Osteocyte (in vitro differentiated cells): ENCODE measurements at places on chromosomes 6 and 20. TPM values are rescaled to one million over a fixed set of nuclear protein-coding genes. Genes with fewer than 3 reads are reported as not detected.
A peak's percentile ranks its signal among the peaks of the same experiment; 100 is the strongest.

The BAG2 gene
- total RNA-seq = 8.8 and 9.1 TPM in 2 replicates

- no peak overlapping the region for H3K27ac ChIP-seq
- peaks cover 4% of the 10 kb centered on the region for H3K4me1 ChIP-seq
- H3K4me3 ChIP-seq = no peak overlapping the region
- H3K36me3 ChIP-seq = peaks cover 2% of the 10 kb centered on the region
Measured at GRCh38 chr6:14464055-14464454, 346.5 kb downstream of the CD83 start.

- peak overlapping the region; percentile 31 for H3K27ac ChIP-seq
- peak; percentile 94 for DNase-seq
- no peak overlapping the region for H3K4me3 ChIP-seq
- H3K4me1 ChIP-seq = peaks cover 58% of the 10 kb centered on the region
Measured at GRCh38 chr20:32524829-32525501, 60.2 kb downstream of the NOL4L start.

The DZANK1 gene
- total RNA-seq = 1.9 and 2.4 TPM in 2 replicates

DNA sequence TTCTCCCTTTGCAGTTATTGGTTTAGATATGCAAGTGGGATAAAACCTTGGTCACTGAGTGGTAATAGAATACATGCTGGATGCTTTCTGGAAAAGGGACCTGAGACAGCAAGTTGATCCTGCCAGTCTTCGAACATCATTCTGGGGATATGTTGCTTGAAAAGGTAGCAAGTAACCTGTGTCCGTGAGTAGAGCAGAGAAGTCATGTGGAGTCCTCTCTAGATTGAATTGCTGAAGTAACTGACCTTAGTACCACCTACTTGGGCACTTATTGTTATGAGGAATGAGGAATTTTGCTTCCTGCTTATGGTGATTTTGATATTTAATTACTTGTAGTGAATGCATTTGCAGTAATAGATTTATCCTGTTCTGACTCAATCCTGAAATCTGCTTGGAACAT lies 367.3 kb upstream of the IMPG1 start:
- H3K27me3 ChIP-seq = no peaks in the 10 kb centered on the region
- no peak for DNase-seq
- H3K4me1 ChIP-seq = no peaks in the 10 kb centered on the region
- no peak overlapping the region for H3K27ac ChIP-seq
- no peak overlapping the region for H3K4me3 ChIP-seq

- H3K27ac ChIP-seq = no peak overlapping the region
- peaks cover 12% of the 10 kb centered on the region for H3K4me1 ChIP-seq
- no peaks in the 10 kb centered on the region for H3K36me3 ChIP-seq
- H3K4me3 ChIP-seq = no peak overlapping the region
- peaks cover 8% of the 10 kb centered on the region for H3K27me3 ChIP-seq
- DNase-seq = no peak
Measured at GRCh38 chr6:107713563-107713962, 110.5 kb downstream of the SCML4 start.

- no peak overlapping the region for H3K27ac ChIP-seq
- no peak for DNase-seq
- H3K36me3 ChIP-seq = peaks cover 3% of the 10 kb centered on the region
- H3K4me3 ChIP-seq = no peak overlapping the region
Measured at GRCh38 chr6:142835787-142836535, 109.0 kb downstream of the HIVEP2 start.

The DDO gene
- not detected in 2 replicates for total RNA-seq

DNA sequence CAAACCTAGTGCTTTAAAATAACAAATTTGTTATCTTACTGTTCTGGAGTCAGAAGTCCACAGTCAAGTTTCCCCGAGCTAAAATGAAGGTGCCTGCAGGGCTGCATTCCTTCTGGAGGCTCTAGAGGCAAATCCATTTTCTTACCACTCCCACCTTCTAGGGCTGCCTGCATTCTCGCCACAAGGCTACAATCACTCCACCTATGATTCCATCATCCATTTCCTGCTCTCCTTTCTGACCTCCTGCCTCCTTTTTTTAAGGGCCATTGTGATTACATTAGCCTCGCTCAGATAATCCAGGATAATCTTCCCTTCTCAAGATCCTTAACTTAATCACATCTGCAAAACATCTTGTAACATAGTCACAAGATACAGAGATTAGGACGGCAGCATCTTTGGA lies 42.4 kb upstream of the SIRT5 start:
- H3K4me1 ChIP-seq = no peaks in the 10 kb centered on the region
- no peak overlapping the region for H3K4me3 ChIP-seq
- no peaks in the 10 kb centered on the region for H3K36me3 ChIP-seq
- H3K27ac ChIP-seq = no peak overlapping the region
- DNase-seq = no peak

The MYLK2 gene
- 0.10 and 0.27 TPM in 2 replicates for total RNA-seq

DNA sequence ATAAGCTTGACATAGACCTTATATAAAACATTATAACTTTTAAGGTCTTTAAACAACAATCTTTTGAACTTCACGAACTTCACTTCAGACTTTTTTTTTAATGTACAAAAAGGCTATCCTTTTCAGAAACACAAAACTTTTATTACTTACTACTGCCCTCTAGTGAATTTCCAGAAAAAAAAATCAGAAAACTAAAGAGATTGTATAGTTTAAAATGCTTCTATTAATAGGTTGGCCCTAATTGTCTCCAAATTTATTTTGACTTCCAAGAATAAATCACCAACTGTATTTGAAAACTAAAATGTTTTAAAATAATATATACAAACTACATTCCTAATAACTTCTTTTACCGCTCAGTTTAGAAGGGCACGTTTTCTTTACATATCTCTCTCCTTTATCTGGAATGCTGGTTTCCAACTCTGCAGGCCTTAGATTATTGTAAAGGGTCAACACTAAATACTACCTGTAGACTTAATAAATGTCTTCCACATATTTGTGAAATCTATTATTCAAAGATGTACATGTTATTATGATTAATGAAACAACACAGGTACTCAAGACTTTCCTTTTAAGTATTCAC lies 66.8 kb downstream of the LMBRD1 start:
- no peak overlapping the region for H3K27ac ChIP-seq
- no peak for DNase-seq
- peaks cover 17% of the 10 kb centered on the region for H3K36me3 ChIP-seq
- no peak overlapping the region for H3K4me3 ChIP-seq
- no peaks in the 10 kb centered on the region for H3K4me1 ChIP-seq
- no peaks in the 10 kb centered on the region for H3K27me3 ChIP-seq

The PLCB4 gene
- total RNA-seq = 5.1 and 5.3 TPM in 2 replicates

DNA sequence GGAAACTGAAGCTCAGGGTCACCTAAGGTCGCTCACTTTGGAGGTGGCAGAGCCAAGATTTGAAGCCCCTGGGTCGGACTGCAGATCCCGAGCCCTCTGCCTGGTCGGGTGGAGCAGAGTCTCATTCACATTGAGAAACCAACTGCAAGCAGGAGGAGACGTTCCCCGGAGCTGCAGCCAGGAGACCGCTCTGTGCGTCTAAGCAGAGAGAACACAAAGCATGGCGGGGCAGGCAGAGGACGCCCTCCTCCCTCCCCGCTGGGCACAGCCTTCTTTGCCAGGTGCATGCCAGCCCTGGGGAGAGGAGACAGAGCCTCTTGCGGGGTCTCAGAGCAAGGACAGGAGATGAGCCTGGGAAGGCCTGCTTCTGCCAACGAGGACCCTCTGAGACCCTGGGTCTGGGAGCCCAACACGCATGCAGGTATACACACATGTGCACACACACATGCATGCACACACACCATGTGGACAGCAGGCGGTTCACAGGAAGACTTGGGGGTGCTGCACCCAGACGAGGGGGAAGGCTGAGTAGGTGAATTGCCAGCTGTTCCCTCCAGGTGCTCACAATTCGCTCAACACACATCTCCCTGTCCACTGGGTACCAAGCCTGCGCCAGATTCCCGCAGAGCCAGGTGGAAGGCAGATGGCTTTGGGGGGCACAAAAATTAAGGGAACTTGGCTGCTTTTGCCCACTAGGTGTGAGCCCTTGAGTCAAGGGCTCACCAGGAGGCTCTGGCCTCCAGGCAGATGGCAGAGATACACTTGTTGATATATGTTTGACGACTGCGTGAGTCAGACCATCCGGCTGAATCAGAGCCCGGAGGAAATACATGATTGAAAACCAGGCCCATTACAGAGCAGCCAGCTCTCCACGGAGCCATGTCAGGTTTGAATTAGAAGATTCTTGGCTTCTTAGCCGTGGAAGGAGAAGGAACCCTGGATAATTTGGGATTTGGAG lies 5.5 kb upstream of the NTSR1 start:
- H3K4me3 ChIP-seq = no peak overlapping the region
- H3K27ac ChIP-seq = peak overlapping the region; percentile 82
- peaks cover 25% of the 10 kb centered on the region for H3K4me1 ChIP-seq
- H3K36me3 ChIP-seq = no peaks in the 10 kb centered on the region

DNA sequence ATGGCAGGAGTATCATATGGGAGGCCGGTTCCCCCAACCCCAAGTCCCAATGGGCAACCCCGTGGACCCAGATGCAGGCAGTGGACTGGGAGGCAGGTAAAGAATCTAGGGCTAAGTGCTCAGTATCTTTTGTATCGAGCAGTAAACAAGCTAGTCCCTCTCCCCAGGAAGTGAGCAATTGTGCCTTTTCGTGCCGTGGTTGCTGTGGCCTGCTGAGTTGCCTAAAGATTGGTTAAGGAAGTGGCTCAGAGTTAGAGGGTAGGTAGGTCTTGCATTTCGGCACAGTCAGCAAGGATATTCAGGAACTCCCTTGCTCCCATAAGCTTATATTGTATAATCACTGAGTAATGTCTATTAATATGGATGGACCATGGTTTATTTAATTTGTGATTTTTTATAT lies 1.3 kb upstream of the DNAH8 start:
- H3K36me3 ChIP-seq = no peaks in the 10 kb centered on the region
- no peak for DNase-seq
- no peak overlapping the region for H3K27ac ChIP-seq

The TFAP2A gene
- total RNA-seq = 53.2 and 59.6 TPM in 2 replicates

DNA sequence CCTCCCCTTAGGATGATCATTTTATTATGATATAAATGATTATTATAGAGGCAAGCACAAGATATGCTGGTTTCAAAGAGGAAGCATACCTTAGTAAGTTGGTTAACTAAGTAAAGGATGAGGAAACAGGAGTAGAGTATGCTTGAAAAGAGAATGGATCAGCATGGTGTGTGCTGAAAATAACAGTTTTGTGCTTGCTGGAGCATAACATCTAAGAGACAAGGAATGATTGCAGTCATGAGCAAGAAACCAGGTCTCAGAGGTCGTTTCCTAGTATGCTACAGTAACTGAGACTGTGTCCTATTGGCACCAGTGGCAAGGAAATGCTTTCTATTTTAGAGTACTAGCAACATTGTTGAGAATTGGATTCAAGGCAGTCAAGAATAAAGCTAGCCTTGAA lies 34.1 kb downstream of the CDC40 start:
- no peak overlapping the region for H3K4me3 ChIP-seq
- H3K4me1 ChIP-seq = no peaks in the 10 kb centered on the region
- no peaks in the 10 kb centered on the region for H3K27me3 ChIP-seq
- no peak for DNase-seq
- H3K36me3 ChIP-seq = peaks cover 56% of the 10 kb centered on the region
- no peak overlapping the region for H3K27ac ChIP-seq

- no peak overlapping the region for H3K4me3 ChIP-seq
- peaks cover 4% of the 10 kb centered on the region for H3K4me1 ChIP-seq
- H3K27me3 ChIP-seq = no peaks in the 10 kb centered on the region
- no peak for DNase-seq
- no peak overlapping the region for H3K27ac ChIP-seq
Measured at GRCh38 chr6:41813469-41813868, 26.0 kb downstream of the TOMM6 start.

The IL17F gene
- not detected in 2 replicates for total RNA-seq

GRCh38 chr6:83439201-83439600 lies 8.3 kb upstream of the ME1 start:
- DNase-seq = no peak
- no peaks in the 10 kb centered on the region for H3K36me3 ChIP-seq
- H3K27me3 ChIP-seq = no peaks in the 10 kb centered on the region
- no peak overlapping the region for H3K27ac ChIP-seq

- H3K4me3 ChIP-seq = no peak overlapping the region
- DNase-seq = no peak
- H3K36me3 ChIP-seq = peaks cover 2% of the 10 kb centered on the region
- no peak overlapping the region for H3K27ac ChIP-seq
- H3K4me1 ChIP-seq = no peaks in the 10 kb centered on the region
- H3K27me3 ChIP-seq = no peaks in the 10 kb centered on the region
Measured at GRCh38 chr20:56911946-56912345, 282.8 kb downstream of the TFAP2C start.

- no peaks in the 10 kb centered on the region for H3K27me3 ChIP-seq
- H3K4me1 ChIP-seq = no peaks in the 10 kb centered on the region
- H3K36me3 ChIP-seq = no peaks in the 10 kb centered on the region
- DNase-seq = no peak
Measured at GRCh38 chr20:12482661-12483060, 526.1 kb upstream of the SPTLC3 start.

DNA sequence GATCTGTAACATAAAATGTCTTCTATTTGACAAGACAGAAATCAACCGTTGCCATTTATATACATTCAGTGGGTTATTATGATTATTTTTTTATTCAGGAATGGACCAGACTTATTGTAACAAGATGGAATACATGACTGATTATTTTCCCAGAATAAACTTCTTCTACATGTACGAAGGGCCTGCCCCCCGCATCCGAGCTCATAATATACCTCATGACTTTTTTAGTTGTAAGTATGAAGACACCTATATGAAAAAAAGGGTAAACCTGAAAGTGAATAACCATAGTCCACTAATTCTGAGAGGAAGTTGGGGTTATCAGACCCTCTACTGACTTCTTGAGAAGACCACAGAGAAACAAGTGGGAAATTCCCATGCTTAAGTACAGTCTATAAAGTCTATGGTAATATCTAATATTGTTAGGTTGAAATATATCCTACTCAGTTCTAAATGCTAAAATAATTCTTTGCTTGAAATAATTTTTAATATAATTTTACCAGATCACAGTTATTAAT lies 15.9 kb downstream of the OR2A4 start:
- no peak overlapping the region for H3K4me3 ChIP-seq
- peaks cover 5% of the 10 kb centered on the region for H3K4me1 ChIP-seq
- DNase-seq = no peak

DNA sequence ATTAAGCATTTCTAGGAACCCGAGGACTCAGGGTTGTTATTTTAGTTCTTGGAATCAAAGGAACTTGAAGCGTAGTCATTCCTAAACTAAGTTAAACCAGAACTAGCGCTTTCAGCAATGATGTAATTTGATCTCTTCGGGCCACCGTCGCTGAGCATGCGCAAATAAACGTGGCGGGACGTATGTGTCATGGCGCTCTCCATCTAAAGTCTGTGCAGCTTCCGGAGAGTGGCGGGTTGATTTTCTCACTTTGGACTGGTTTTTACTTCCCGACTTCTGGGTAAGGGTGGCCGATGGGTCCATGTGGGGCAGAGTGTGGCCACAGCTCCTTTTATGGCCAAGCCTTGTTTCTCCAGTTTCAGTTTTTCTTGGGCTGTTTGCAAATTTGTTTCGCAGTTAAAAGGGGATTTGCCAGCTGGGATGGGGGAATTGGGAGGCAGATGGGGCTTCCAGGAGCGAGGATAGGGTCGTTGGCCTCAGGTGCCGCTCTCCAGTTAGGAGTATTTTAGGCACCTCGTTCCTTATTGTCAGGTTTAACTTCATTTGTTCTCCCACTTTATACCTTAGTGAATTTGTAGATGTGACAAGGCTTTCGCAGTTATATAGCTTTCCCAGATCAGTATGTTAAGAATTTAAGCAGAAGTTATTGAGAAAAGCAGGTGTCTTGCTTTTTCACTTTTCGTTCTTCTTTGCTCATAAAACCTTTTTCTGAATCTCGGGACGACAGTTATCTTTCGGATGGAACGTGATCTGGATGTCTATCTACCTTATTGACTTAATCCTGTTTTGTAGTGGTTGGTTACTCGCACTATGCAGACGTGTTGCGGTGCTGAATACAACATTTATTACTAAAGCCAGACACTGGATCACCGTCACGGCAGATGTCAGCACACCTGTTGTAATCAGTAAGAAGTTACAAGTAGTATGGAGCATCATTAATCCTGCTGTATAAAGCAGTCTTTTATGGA lies at the start of gene CDKAL1:
CDKAL1 (plus strand) TSS at position 163 of the 968 bp plus-strand sequence. CDS start 11,894 bp downstream, outside the sequence.
- peak within 1 kb of the TSS; percentile 96 for H3K27ac ChIP-seq
- peak; percentile 93 for DNase-seq
- peaks cover 19% of the 10 kb centered on the region for H3K4me1 ChIP-seq
- H3K36me3 ChIP-seq = peaks cover 10% of the 10 kb centered on the region
